Stimulated activated CD8-positive, alpha-beta memory T cell treated with anti-CD3 and anti-CD28 coated beads, Interleukin-2, amount 100 ng/mL, for 1 hour (primary cell): ENCODE measurements at places on chromosomes 12 and 14.

DNA sequence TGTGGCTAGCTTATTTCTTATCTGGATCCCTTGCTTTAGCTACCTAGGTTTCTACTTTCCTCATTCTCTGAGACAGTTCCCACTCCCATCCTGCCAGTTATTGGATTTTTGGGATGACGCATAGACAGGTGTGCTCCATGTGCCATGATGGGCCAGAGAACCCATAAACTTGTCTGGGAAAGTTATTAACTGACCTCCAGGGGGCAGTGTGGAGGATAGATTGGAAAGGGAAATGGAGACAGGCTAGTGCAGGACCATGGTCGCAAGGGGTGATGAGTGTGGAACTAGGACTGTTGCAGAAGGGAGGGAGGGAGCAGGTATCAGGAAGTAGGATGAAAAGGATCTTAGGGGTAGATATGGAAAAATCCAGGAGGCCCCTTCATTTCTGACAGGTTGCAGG is 80.3 kb downstream of the ESRRB start:
- DNase-seq: no peak

DNA sequence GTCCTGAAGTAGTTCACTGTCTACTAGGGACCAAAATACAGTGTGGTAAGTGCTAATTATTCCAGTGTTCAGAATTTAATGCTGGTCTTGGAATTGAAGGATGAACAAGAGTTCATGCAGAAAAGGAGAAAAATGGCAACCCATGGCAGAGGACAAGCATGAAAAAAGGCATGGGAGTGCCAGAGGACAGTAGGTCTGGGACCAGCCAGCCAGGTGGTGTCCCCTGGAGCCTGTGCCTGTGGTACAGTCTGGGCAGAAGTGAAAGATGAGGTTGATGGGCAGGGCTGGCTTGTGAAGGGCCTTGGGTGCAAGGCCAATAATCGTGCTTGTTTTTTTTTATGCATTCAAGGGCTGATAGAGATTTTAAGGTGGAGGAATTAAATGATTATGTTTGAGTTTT is 21.0 kb downstream of the C12orf75 start:
- DNase-seq: no peak

GRCh38 chr12:78651755-78652154 is 212.8 kb upstream of the SYT1 start:
- DNase-seq: no peak

DNA sequence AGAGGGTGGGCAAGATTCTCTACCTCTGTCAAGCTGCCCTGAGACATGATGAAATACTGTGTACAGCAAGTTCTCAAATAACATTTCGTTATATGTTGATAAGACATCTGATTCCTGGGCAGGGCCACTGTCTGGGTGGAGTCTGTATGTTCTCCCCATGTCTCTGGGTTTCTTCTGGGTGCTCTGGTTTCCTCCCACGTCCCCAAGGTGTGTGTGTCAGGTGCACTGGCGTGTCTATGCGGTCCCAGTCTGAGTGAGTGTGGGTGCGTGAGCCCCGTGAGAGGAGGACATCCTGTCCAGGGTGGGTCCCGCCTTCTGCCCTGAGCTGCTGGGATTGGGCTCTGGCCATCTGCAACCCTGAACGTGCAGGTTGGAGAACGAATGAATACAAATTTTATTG is 29.6 kb downstream of the KCTD10 start:
- no peak for DNase-seq

DNA sequence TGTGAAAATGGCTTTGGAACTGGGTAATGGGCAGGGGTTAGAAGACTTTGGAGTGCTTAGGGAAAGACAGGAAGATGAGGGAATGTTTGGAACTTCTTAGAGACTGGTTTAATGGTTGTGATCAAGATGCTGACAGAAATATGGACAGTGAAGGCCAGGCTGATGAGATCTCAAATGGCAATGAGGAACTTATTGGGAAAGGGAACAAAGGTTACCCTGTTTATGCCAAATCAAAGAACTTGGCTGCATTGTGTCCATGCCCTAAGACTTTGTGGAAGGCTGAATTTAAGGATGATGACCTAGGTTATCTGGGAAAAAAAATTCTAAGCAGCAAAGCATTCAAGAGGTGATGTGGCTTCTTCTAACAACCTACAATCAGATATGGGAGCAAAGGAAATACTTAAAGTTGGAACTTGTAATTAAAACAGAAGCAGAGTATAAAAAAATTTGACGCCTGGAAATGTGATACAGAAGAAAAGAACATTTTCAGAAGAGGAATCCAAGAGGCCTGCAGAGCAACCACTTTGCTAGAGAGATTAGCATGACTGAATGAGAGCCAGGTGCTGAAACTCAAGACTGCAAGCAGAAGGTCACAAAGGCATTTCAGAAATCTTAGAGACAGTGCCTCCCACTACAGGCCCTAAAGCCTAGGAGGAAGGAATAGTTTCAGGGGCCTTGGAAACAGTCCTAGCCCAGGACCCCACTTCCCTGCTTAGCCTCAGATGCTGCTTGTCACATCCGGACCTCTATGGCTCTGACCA is 65.6 kb upstream of the FLRT2 start:
- DNase-seq: no peak

DNA sequence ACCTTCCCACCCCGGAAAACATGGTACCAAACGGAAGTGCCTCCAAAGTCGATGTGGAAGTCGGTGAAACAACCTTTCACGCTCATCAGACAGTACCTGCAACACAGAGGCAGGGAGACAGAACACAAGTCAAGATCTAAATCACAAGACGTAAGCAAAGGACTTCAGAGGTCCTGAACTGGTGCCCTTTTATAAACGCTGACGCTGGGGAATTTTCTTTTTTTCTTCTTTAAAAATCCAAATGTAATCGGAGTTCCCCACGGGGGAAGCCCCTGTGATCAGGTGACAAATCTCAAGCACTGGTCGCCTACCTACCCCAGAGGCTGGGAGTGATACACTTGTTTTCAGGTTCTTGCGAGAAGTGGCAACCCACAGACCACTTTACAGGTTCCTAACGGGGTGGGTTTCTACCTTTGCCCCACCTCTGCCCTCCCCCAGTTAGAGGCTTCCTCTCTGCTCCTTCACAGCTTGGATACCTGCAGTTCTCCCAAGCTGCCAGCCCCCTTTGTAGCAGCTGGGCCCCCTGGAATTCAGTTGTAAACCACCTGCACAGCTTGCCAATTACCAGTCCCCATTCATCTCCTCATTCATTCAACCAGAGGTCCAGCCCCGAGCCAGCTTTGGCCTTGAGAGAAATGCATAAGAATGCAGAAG is 46.2 kb downstream of the KDM2B start:
- peak; percentile 39 for DNase-seq

- no peak for DNase-seq
These were observed 12.7 kb upstream of the SLC2A3 start for GRCh38 chr12:7948589-7949260.

DNA sequence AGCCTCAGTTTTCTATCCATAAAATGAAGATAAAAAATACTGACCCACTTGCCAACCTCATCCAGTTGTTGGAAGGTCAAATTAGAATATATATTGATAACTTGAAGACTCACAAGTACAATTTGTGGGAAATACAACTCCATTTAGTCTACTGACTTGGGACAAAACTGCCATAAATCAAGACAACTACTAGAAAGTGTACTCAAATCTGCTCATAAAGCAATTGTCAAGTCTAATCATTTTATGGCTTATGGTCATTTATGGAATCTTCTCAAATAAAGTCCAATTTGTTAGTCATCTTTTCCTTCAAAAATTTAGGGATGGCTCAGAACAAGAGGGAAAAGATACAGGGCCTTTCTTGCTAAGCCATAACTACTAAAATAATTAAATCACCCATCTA is 7.0 kb downstream of the BTG1 start:
- DNase-seq: no peak

- DNase-seq: no peak
These were observed 22.9 kb downstream of the NIN start for GRCh38 chr14:50808053-50808452.

DNA sequence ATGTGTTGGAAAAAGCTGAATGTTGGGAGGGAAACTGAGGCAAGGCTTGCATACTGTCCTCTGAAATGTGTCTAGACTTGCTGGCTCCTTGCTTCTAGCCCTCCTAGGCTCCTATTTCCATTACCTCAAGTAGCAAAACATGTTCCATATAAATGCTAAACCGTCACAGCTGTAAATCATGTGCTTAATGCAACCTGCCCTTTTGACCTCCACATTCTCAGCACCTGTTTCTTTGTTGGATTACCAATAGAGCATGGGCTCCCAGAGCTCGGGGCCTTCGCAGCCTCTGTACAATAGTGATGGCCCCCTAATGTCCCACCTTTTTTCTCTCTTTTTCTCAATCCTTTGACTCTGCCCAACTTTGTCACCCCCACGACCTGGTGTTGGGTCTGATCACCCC is 23.3 kb downstream of the RERGL start:
- no peak for DNase-seq

- no peak for DNase-seq
These were observed 110.1 kb downstream of the TMEM117 start for GRCh38 chr12:43945983-43946382.

DNA sequence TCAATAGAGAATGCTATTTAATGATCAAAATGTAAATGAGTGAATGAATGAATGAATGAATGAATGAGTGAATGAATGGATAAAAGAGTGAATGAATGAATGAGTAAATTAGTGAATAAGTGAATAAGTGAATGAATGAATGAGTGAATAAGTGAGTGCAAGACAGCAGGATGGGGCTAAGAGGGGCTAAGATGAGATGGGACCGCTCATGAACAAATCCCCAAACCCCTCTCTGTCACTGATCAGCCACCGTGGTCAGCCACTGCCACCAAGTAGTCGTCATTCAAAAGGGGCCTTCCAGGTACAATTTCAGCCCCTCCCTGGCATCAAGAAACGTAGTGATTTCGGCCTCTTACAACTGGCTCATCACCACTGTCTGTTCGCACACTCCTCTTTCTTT is 79.2 kb downstream of the BCL11B start:
- DNase-seq: no peak

GRCh38 chr12:14417715-14418114 is 52.2 kb downstream of the ATF7IP start:
- peak; percentile 41 for DNase-seq
